CD4-positive, CD25-positive, alpha-beta regulatory T cell (primary cell): ENCODE measurements at places on chromosomes 6 and 20.

- DNase-seq = no peak
Observed at GRCh38 chr6:134081506-134081905, 29.1 kb upstream of the SLC2A12 start.

GRCh38 chr6:120096696-120097260 lies 747.2 kb upstream of the MAN1A1 start:
- no peak for DNase-seq

GRCh38 chr20:57414867-57415592 lies 23.8 kb downstream of the RBM38 start:
- no peak for DNase-seq

- DNase-seq = no peak
Observed at GRCh38 chr6:11033825-11034224, 10.3 kb downstream of the ELOVL2 start.

DNA sequence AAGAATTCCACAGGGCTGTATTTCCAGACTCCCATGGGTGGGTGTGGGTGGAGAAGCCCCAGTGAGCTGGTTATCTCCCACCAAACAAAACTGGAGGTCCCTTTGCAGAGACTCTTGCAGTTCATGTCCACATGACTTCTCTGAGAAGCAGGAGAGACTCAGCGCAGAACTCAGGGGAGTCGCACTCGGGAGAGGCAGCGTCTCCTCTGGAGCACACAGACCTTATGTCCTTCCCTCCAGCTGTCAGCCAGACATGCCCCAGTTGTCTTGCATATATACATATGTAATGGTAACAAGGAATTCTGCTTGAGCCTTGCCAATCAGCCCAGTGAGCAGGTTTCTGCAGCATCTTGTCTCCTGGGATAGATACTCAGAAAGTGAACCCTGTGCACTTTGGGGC lies 23.8 kb downstream of the MYT1 start:
- DNase-seq = no peak

- no peak for DNase-seq
Observed at GRCh38 chr6:7432391-7433120, 42.9 kb downstream of the RIOK1 start.

DNA sequence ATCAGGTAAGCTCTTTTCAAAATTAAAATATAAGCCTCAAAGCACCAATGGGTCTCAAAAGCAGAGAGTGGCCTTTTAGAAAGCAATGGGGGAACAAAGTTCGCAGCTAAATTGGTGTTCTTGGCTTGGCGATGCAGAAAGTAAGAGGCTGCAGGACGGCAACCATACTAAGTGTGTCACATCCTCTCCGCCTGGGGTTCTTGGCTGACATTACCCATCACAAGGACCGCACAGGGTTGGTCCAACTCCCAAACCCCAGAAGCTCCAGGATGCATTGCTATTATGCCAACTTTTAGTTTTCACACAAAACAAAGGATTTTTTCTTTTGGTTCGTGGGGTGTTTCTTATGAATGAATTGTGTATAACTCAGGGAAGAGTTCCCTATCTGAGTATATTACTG lies 124.8 kb downstream of the PRKN start:
- DNase-seq = no peak

GRCh38 chr6:109865968-109866367 lies 112.1 kb upstream of the GPR6 start:
- DNase-seq = no peak

- DNase-seq = no peak
Observed at GRCh38 chr6:65182681-65183080, 524.3 kb downstream of the EYS start.

- no peak for DNase-seq
Observed at GRCh38 chr20:5003626-5004025, 2.3 kb upstream of the SLC23A2 start.
